Left renal pelvis (tissue), 4 donors: ENCODE measurements at places on chromosomes 6 and 20.

- DNase-seq, result no peak
These were observed 21.2 kb upstream of the ELOVL5 start for GRCh38 chr6:53369876-53370515.

GRCh38 chr20:53019464-53019863, 47.3 kb downstream of the TSHZ2 start:
- DNase-seq, result no peak

GRCh38 chr20:59231124-59231804, 67.6 kb downstream of the ZNF831 start:
- no peak for DNase-seq

GRCh38 chr6:123780021-123780420, 23.6 kb upstream of the NKAIN2 start:
- DNase-seq, result no peak

- no peak for DNase-seq
These were observed 59.6 kb downstream of the TIAM2 start for GRCh38 chr6:155054491-155055250.

GRCh38 chr20:43825581-43825980, 89.1 kb upstream of the TOX2 start:
- DNase-seq, result no peak

GRCh38 chr20:60008130-60008808, 50.0 kb downstream of the CDH26 start:
- no peak for DNase-seq

DNA sequence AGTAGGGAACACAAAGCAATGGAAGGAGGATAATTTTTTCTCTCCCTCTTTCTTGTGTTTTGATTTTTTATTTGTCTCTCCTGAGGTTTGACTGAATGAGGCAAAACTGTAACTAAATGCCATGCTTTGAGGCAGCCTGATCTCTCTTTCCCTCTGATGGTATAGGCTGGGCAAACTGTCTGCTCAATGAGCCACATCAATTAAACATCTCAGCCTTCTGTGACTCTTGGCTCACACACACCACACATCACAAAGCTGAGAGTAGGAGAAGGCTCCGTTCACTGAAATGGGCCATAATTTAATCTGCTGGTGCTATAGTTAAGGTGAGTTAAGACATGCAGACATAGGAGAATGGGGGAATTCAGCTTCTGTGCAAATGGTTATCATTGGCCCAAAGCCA, 28.1 kb upstream of the SCGN start:
- DNase-seq, result no peak

DNA sequence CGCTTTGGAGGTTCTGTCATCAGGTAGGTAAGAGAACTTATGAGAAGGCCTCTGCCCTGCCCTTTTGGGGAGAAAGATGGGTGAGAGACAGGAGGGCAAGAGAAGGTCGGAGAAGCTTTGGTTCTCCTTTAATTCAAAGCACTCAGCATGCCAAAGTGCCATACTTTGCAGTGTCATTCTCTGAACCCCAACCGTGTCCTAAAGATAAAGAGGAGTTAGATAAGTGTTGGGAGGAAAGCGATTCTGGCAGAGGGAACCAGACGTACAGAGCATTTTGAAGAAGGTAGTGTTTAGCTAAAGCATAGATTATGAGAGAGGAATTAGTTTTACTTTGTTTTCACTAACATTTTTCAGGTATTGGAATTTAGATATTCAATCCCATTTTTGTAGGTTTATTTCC, 40.3 kb downstream of the NKAIN2 start:
- no peak for DNase-seq

DNA sequence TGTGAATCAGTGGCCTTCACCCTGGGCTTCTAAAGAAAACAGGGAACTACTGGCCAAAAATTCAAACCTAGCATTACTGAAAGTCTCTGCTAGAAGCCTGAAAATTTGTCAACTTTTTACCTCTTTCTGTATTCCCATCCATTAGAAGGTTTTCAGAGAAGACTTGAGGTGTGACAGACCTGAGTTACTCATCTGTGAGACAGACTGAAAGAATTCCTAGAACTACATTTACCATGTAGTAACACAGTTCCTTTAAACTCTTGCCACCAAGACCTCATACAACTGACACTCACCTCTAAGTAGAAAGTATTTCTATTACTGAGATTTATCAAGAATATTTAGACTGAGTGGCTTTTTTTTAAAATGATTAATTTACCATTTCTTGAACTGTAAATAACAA, 4.5 kb downstream of the DPM1 start:
- DNase-seq, result no peak

GRCh38 chr6:25280344-25281074, 1.3 kb downstream of the CARMIL1 start:
- DNase-seq, result peak; percentile 20

DNA sequence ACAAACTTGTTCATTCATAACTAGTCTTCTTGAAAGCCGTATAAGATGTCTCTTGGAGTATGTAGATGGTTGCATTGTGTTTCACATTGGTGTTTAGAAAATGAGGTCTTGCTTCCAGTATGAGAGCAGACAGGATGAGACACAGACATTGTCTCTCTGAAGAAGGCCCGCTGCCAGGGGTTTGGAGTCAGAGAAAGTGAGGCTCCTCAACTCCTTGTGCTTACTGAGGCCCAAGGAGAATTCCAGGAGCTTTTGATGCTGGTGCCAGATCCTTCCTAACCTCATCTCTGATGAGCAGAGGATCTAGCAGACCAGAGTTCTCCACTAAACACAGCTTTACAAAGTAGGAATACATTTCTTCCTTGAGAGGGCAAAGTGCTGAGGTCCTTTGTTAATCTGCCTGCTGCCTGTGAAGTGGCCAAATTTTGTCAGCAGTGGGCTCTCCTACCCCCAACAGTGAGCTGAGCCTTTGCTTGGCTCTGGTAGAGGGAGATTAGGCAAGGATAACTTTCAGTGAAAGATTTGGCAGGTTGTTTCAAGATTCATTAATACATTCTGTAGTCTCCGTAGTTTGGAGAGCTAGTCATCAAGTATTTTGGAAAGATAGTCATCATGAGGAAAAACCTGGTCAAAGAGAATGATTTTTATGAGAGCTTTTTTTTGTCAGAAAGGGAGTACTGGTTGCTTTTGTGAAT, 9.7 kb downstream of the MAPRE1 start:
- DNase-seq, result no peak

GRCh38 chr6:25991785-25992412, 29.3 kb downstream of the TRIM38 start:
- DNase-seq, result peak; percentile 49

- no peak for DNase-seq
These were observed 380.0 kb downstream of the BTBD9 start for GRCh38 chr6:38259736-38260135.

GRCh38 chr6:82841309-82841708, 224.3 kb downstream of the UBE3D start:
- DNase-seq, result no peak

GRCh38 chr6:43491750-43492661, 14.6 kb downstream of the TJAP1 start:
- DNase-seq, result no peak

DNA sequence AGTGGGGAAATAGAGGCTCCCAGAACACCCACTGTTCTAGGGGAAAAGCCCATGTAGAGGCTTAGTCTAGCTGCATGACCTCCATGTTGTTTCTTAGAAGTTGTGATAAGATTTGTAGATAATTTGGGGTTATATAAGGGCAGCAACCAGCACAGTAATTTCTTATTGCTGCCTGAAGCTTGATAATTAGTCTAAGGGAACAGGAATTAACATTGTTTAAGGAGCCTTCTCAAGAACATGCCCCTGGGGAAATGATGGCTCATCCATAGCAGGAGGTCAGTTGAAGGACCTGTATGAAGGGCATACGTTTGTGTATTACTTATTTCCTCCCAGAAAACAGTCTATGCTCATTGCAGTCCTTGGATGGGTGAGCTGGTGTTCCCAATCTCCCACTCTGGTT, 170.7 kb upstream of the SCGN start:
- no peak for DNase-seq

GRCh38 chr6:26021001-26021349, 58.4 kb downstream of the TRIM38 start:
- no peak for DNase-seq

- DNase-seq, result no peak
These were observed 24.5 kb upstream of the RTF2 start for GRCh38 chr20:56443654-56444540.

DNA sequence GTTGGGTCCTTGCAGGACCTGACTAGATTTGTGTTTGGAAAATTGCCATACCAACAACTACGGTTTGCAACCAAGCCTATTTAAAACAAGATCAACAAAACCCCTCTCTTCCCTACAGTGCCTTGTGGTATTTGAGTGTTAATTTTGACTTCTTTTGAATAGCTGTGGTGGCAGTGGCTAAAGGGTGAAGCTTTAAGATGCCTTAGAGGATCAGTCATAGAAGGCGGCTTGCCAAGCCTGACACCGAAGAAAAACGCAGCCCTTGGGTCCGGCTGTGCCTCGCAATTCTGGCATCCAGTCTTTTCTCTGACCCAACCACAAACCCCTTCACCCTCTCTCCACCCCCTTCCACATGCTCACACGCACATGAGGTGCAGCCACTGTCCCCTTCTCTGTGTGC, 32.6 kb downstream of the BMP6 start:
- no peak for DNase-seq

- no peak for DNase-seq
These were observed 258.8 kb downstream of the GMDS start for GRCh38 chr6:1986454-1987243.

- DNase-seq, result no peak
These were observed 22.2 kb upstream of the MRGBP start for GRCh38 chr20:62773845-62774714.

GRCh38 chr20:24004471-24004870, 15.9 kb upstream of the GGTLC1 start:
- no peak for DNase-seq

DNA sequence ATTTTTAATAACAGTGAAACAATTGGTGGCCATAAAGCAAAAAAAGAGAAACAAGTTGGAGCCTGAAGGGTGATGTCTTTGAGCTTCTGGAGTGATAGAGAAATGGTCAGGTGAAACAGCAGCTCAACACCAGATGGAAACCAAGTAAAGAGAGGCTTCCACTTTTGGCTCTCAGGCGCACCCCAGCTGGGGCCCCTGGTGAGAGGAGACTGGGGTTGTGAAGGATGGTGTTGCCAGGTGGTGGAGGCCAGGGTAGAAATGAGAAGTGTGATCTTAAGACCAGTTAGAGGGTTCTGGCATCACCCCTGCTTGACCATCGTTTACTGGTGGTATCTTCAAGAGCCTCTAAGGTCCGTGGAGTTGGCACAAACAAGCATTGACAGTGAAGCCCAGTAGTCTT, 126.0 kb upstream of the AKIRIN2 start:
- no peak for DNase-seq

- no peak for DNase-seq
These were observed 85.1 kb downstream of the MDN1 start for GRCh38 chr6:89734526-89734925.

GRCh38 chr20:24318569-24319352, 150.7 kb upstream of the SYNDIG1 start:
- no peak for DNase-seq

- DNase-seq, result no peak
These were observed 266.6 kb downstream of the COL12A1 start for GRCh38 chr6:74939151-74939708.

GRCh38 chr20:6053776-6054688, at the start of gene LRRN4:
Gene LRRN4, minus strand, starts transcription at chr20:6054060. Its CDS starts 1,261 bp downstream, at chr20:6052799.
- DNase-seq, result no peak

DNA sequence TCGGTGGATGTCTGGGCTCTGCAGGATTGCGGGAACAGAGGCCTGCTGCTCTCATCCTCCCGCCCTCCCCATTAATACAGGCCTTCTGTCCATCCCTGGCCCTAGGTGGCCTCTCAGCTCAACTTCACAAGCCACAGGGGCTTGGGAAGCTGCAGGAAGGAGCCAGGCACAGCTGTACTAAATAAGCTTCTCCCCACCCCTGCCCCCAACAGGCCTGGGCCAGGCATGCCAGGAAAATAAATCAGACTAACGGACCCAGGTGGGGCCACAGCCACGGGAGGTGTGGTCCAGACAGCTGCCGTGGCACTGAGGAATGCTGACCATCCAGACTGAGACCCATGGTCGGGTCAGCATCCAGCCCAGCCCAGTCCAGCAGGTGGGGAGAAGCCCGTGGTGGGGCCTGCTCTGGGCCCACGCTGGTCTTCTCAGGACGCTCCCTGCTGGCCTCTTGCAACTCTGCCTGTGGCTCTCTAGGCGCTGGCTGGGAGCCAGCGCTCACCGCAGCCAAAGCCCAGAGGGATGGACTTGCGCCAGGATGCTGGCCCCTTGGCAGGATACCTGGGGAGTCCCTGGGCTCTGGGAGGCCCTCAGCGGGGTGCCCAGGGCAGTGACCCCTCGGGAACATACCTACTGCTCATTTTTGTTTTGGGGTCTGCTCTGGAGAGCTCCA, 8.6 kb upstream of the YTHDF1 start:
- DNase-seq, result no peak

DNA sequence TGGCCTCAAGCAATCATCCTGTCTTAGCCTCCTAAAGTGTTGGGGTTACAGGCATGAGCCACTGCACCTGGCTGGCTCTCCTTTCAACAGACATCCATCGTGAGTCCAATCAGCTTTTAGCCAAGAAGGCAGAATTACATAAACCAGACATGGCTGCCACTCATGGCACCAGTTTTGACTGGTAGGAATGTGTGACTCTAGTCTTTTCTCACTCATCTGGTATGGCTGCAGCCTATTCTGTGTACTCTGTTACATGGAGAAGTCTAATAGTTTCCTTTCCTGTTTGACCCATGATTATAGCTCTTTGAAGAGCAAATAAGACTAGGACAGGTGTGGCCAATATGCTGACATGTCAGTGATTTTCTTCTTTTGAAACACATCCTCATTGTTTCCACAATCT, 27.0 kb upstream of the RNF144B start:
- DNase-seq, result no peak

DNA sequence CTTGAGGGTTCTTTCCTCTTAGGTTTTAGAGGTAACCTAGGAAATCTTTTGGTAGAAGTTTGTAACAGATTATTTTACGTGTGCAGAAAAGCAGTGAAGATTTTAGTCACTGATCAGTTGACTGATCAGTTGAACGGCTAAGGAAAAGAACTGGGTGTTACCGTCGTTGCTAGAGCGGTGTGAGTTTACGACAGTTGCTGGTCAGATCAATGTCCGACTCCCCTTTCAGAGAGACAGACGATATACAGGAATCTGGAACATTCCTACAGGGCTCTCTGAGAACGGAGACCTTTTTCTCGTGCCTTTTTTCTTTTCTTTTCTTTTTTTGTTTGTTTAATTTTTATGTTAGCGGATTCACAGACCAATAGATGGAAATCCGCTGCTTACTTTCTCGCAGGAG, 132.1 kb upstream of the ZNF184 start:
- DNase-seq, result no peak

DNA sequence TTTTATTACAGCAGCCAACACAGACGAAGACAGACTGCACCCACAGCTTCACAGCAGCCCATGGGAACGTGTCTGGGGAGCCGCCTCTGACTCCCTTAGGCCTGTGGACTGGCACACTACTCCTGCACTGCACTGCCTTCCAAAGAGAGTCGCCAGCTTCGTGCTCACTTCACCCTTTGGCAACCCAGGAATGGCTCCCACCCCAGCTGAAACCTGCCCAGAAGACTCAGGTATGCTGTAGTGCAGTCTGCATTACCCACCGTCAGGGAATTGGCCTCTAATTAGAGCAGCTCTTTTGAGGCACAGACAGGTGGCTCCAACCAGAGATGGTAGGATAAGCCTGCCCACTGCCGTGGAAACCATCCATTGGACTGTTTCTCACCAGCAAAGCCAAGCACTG, 39.9 kb upstream of the FRMD1 start:
- no peak for DNase-seq
